ENCODE measurements at places on chromosomes 7 and 10.

DNA sequence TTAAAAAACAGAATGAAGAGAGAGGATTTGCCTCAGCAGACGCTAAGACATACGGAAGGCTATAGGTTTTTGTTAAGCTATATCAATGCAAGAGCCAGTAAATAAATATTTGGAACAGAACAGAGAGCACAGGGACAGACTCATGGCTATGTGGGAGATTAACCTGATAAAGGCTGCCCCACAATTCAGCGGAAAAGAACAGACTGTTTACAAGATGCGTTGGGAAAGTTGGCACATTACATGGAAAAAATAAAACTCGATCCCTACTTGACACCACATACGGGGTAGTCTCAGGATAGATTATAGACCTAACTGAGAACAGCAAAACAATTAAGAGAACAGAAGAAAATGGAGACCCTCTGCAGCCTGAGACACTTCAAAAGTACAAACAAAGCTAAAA, 10.8 kb downstream of the KCNH2 start:
- no peak for DNase-seq

DNA sequence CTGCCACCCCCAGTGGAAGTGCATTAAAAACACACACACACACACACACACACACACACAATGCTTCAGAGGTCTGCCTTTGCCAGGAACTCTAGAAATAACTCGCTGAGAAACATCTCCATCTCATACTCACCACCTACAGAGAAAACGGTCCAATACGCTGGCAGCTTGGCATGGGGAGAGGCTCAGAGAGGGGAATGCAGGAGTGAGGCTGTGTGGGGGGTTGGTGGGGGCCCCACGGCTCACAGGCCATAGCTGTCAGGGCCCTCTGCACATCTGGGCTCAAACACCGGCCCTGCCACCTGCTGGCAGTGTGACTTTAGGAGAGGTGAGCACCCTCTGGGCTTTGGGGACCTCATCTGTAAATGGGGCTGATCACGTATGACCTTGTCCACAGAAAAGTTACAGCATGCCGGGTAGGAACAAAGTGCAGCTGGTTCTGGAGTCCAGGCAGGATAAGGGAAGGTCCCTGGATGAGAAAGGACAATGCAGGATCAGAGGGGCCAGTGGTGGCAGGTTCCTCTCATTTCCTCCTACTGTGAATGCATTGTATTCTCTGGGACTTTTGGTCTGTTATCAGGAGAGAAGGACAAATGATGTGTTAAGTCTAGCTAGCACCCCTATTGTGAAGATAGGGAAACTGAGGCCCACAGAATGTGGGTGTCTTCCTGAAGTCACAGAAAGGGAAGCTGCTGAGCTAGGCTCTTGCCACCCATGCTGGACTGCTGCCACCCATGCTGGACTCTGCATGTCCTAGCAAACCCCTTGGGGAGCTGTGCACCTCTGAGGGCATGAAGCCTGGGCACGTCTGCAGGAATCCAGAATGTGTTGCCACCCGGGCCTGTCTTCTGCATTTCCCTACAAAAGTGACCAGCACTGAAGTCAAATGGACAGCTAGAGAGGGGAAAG, 404.6 kb downstream of the RPS24 start:
- no peak for DNase-seq

DNA sequence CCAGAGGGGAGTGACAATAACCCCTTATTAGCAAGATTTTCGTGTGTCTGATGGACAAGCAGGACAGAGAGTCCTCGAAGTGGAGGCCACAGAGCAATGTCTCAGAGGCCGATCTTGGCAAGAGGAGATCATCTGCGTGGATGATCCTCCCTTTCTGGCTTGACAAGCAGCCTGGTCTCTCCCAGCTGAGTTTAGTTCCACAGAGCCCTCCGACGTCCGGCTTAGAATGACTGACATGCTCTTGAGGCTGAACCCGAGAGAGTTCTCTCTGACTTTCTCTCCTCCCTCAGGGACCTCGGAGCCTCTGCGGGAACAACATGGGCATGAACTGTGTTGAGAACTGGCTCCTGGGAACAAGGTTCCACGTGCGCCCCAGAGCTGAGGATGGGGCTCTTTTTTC, 180.7 kb upstream of the PFKP start:
- DNase-seq: no peak

DNA sequence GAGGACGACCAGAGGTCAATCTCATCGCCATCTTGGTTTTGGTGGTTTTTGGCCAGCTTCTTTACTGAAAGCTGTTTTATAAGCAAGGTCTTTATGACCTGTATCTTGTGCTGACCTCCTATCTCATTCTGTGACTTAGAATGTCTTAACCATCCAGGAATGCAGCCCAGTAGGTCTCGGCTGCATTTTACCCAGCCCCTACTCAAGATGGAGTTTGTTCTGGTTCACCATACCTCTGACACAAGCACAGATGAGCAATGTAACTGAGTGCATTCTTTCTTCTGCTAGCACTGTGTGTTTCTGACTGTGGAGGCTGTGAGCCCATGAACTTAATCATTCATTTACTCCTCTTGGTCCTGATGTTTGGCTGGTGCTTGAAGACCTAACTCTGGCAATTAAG, 794.5 kb upstream of the CELF2 start:
- DNase-seq: no peak

DNA sequence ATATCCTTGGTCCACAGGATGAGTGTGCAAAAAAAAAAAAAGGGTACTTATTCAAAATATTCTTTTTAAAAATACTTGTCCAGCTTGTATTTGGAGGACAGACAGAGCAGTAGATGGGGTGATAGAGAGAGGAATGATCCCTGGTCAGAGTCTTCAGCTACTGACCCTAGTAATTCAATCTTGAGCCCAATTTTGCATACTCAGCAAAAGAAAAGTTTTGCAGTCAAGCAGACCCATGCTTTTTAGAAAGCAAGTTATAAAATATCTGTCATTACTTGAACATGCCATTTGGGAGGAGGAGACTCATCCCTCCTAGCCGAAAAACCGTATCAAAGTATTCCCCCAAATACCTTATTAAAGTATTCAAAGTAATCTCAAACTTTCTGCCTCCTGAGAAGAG, 585.0 kb downstream of the KCNMA1 start:
- DNase-seq: no peak

DNA sequence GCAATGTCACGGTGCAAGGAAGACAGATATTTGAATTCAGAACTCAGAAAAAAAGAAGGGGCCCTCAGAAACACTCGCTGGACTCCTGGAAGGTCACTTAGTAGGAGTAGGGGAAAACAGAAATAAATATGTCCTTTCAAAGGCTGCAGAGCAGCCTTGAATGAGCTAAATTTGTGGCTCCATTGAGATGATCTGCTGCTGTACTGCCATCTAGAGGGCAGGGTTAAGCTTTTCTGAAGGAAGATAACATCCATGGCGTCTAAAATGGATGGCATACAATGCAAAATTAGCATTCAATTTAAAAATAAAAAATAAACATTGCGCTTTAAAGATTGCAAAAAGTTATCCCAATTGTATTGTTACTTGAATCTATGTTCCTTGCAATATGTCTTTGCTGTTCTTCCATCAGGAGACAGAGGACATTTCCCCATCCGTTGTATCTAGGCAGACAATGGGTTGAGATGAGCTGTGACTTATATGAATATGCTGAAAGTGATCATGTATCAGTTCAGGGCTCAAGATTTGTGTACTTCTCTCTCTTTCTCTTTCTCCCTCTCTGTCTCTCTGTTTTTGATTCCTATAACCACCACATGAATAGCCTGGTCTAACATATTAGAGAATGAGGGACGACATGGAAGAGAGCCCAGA, 642.2 kb downstream of the SH2D4B start:
- DNase-seq: peak; percentile 74

- DNase-seq: peak; percentile 55
Observed at GRCh38 chr10:114550756-114551635, 107.1 kb downstream of the ABLIM1 start.

DNA sequence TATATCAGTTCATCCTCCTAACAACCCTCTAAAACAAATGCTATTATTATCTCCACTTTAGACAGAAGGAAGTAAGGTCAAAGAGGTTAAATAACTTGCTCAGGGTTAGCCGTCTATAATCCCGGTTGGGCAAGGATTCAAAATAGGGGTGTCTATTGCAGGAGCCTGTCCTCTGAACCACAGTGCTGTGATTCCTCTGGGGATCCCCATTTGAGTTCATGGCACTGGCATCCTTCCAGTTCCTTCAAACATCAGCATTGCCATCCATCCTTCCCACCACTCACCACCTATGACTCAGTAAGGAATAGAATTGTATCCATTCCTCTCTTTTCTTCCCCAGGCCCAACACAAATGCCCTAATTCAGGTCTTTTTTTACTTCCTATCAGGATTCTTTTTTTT, 25.6 kb downstream of the HPS6 start:
- no peak for DNase-seq

DNA sequence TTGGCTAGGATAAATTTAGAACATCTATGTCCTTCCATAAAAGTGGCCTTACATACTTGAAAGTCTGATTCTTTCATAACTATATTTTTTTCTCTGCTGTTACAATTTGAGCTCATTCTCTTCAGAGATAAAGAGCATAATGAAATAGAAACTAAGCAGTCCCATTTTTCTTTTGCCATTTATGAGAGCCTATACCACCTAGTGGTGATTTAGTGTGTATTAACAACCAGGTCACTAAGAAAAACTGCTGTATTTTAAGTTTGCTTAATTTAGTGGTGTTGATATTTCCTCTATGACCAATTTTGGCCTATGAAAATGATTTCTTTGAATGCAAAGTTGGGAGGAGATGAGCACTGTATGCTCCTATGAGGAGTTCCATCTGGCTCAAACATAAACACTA, 88.7 kb upstream of the ZWINT start:
- DNase-seq: peak; percentile 8

DNA sequence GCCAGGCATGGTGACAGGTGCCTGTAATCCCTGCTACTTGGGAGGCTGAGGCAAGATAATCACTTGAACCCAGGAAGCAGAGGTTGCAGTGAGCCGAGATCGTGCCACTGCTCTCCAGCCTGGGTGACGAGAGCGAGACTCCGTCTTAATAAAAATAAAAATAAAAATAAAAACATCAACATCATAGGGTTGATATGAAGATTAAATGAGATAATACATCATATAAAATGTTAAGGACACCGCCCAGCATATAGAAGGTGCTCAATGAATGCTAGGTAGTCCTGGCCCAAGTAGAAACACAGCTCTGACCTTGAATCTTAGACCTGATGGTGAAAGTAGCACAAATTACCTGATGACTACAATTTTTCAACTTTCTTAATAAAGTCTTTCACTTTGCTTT, 74.0 kb downstream of the PAX2 start:
- DNase-seq: no peak

- peak; percentile 72 for DNase-seq
Observed at GRCh38 chr7:69067397-69067796, 530.9 kb upstream of the AUTS2 start.

- DNase-seq: peak; percentile 16
Observed at GRCh38 chr10:49435225-49435624, 39.3 kb upstream of the DRGX start.

DNA sequence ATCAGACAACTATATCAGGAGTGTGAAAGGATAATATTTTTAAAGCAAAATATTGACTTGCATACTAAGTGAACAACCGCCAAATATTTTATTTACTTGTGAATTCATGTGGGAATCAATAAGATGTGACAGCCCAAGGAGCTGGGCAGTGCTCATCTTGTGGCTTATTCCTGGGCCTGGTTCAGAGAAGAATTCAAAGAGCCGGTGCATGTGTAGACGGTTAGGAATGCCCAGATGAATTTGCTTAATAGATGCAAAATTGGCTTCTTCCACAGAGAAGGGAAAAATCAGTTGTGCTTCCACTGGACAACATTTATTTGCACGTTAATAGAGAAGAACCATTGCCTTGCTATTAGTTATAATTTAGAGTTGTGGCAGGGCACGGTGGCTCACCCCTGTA, 4.4 kb downstream of the MYL7 start:
- DNase-seq: no peak

GRCh38 chr7:86667732-86668131, 24.0 kb downstream of the GRM3 start:
- DNase-seq: peak; percentile 81

DNA sequence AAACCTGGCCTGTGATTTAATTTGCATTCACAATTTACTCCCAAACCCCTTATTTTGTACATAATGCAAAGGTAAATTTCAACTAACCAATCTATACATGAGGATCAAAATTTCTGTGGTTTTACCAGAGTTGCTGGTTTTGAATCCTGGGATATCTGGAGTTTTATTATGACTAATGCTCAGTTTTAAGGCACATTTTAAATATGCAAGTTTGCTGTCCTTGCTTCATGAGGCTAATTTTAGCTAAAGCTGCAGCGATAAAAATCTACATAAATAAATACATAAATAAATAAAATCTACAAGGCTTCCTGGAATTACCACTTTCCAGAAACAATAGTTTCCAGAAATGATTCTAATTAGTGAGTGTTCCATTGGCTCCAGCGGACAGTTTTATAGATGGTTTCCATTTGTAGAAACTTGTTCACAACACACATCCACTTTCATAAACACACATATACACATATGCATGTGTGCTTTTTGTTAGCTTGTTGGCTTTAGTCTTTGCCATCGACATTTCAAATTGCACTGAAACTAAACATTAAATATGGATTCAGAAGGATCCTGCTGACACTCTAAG, 339.5 kb upstream of the NRP1 start:
- no peak for DNase-seq

DNA sequence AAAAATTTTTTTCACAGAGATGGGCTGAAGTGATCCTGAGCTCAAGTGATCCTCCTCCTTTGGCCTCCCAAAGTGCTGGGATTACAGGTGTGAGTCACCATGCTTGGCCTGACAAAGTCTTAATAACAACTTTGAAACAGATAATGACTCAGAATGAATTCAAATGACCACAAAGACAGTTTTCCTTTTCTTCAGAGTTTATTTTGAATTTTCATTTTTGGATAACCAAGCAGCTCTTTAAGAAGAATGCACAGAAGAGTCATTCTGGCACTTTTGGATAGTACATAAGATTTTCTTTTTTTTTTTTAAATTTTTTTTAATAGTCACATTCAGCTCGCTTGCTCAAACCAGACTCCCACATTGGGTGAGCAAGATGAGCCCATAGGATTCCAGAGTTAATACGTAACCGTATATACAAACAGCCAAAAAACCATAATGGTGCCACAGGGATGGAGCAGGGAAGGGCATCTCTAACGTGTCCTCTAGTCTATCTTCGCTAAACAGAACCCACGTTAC, 43.0 kb upstream of the NMT2 start:
- no peak for DNase-seq

GRCh38 chr10:79275431-79275851, 71.8 kb upstream of the PPIF start:
- DNase-seq: no peak

GRCh38 chr7:151082141-151083070, 887 bp downstream of the TMUB1 start:
- DNase-seq: no peak

DNA sequence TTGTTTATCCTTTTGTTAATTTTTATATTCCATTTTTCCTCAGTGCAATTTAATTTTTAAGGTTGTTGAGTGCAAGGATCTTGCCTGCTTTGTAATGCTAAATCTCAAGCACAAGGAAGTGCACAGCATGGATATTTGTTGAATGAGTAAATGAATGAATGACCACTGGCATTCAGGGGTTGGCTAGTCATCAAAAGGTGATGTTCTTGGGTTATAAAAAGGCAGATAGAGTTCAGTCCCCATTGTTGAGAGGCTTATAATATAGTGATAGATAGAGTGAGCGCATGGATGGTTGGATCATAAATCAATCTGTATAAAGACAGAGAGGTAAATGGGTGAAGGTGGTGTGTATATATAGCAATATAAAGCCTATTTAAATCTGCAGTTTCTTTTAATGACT, 193.2 kb upstream of the KLF6 start:
- no peak for DNase-seq

GRCh38 chr10:113047151-113047550, 97.1 kb downstream of the TCF7L2 start:
- DNase-seq: no peak
